ENCODE measurements at places on chromosomes 7 and 10. TPM values are rescaled to one million over a fixed set of nuclear protein-coding genes. Genes with fewer than 3 reads are reported as not detected.

Gene GSTO2
- total RNA-seq, result 4.1 TPM

Gene PDE1C
- 5.4 TPM for total RNA-seq

Gene SEMA3D
- 8.0 TPM for total RNA-seq

Gene CFAP43
- 1.8 TPM for total RNA-seq

Gene HELLS
- total RNA-seq, result 3.4 TPM

DNA sequence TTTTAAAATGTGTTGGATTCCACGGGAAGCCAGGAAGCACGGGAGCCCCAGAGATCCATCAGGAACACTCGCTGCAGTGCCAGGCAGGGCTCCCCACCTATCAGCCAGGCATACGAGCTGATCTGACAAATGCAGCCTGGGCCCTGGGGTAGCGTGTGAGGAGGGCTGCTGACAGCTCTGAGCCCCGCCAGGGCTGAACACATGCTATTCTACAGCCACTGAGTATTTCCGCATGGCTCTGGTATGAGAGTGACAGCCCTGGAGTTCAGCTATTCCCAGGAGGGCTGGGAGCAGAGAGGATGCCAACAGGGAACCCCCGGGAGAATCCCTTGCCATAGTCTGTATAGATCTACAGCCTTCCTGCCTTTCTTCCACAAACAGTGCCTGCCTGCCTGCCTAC lies 237.3 kb upstream of the ZMIZ1 start:
- no peaks in the 10 kb centered on the region for H3K27me3 ChIP-seq
- no peaks in the 10 kb centered on the region for H3K4me1 ChIP-seq
- no peak overlapping the region for H3K27ac ChIP-seq
- no peak for DNase-seq
- H3K4me3 ChIP-seq, result no peak overlapping the region

DNA sequence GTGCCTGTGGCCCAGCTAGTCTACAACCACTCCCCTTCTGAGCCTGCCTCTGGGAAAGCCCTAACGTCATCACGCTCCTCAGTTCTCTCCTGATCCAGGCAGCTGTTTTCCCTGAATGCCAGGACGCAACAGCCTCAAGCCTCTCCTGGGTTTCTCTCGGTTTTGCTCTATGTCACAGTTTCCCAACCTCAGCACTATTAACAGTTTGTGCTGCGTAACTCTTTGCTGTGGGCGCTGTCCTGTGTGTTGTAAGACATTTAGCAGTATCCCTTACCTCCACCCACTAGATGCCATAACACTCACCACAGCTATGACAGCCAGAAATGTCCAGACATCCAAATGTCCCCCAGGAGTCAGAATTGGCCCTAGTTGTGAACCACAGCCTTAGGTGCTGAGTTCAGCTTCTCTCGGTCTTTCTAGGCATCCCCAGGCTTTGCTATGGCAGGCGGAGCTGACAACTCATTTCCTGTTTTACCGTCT lies 226.3 kb upstream of the NPVF start:
- no peak overlapping the region for H3K4me3 ChIP-seq
- peak overlapping the region; percentile 16 for H3K27ac ChIP-seq
- H3K27me3 ChIP-seq, result no peaks in the 10 kb centered on the region
- peaks cover 36% of the 10 kb centered on the region for H3K4me1 ChIP-seq
- no peaks in the 10 kb centered on the region for H3K36me3 ChIP-seq
- DNase-seq, result peak; percentile 64

GRCh38 chr7:22386206-22386858 lies 29.4 kb upstream of the RAPGEF5 start:
- no peak for DNase-seq
- H3K4me1 ChIP-seq, result no peaks in the 10 kb centered on the region
- no peak overlapping the region for H3K4me3 ChIP-seq
- no peaks in the 10 kb centered on the region for H3K36me3 ChIP-seq
- no peak overlapping the region for H3K27ac ChIP-seq
- H3K27me3 ChIP-seq, result no peaks in the 10 kb centered on the region

DNA sequence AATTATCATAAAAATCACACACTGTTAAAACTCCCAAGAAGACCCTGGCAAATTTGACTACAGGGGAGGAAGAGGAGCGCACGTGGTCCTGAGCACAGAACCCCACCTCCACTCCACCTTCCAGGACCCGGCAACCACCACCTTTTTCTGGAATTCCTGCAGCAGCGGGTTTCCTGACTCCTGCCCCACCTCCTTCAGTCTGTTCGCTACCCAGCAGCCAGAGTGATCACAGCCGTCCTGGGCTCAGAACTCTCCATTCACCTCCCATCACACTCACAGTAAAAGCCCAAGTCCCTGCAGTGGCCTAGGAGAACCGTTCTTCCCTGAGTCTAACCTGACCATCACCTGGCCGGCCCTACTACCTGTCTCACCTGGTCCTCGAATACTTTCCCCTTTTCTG lies 107.4 kb upstream of the FAM204A start:
- no peak overlapping the region for H3K27ac ChIP-seq
- H3K27me3 ChIP-seq, result peaks cover 6% of the 10 kb centered on the region

DNA sequence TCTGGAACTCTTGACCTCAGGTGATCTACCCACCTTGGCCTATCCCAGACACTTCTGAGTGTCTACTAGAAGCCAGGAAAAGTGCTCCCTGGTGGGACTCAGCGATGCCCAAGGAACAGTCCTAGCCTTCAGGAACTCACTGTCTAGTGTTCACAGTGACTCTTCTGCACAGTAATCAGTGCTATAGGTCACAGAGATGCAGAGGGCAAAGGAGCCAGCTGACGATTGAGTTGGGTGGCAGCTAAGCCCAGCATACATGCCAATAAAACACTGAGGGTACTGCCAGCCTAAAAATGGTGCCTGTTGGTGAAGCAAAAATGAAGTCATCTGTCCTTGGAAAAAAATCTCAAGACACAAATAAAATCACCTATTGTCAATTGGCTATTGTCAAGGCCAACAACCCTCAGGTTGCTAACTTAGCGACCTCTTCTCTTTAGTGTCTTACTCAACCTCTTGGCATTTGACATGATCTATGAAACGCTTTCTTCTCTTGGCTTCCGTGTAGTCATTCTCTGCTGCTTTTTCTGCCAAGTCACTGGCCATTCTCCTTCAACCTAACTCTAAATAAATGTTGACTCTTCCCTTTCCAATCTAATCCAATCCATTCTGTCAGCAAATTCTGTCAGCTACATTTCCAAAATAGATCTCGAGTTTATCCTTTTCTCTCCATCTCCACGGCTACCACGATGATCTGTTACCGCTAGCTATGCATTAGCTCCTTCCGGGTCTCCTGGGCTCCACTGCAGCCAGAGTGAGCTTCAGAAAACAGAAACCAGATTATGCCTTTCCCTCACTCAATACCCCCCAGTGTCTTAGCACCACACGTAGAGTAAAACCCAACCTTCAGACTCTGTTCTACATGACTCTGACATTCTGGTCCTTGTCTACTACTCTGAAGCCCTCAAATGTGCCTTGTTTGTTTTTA lies 99.2 kb downstream of the ATXN7L1 start:
- no peak overlapping the region for H3K27ac ChIP-seq
- no peaks in the 10 kb centered on the region for H3K36me3 ChIP-seq
- no peak overlapping the region for H3K4me3 ChIP-seq
- peaks cover 21% of the 10 kb centered on the region for H3K4me1 ChIP-seq

DNA sequence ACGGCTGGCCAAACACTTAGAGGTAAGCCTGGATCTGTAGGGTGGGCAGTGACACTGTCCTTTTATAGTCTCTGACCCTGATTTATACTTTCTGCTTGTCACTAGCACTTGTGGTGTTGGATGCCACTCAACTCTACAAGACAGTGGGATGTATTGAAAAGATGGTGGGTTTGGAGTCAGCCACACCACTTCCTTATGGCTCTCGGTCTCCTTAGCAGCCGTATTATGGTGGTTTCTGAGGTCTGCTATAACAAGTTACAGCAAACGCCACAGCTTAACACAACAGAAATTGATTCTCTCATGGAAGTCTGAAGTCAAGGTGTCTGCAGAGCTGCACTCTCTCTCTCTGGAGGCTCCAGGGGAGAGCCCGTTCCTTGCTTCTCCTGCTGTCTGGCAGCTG lies 14.7 kb downstream of the ITIH2 start:
- H3K27me3 ChIP-seq, result no peaks in the 10 kb centered on the region
- H3K4me1 ChIP-seq, result no peaks in the 10 kb centered on the region
- H3K36me3 ChIP-seq, result no peaks in the 10 kb centered on the region
- no peak for DNase-seq

GRCh38 chr7:5595545-5596045 lies 172.0 kb upstream of the TNRC18 start:
- peak; percentile 42 for DNase-seq
- no peaks in the 10 kb centered on the region for H3K27me3 ChIP-seq
- no peak overlapping the region for H3K4me3 ChIP-seq
- peaks cover 47% of the 10 kb centered on the region for H3K4me1 ChIP-seq

DNA sequence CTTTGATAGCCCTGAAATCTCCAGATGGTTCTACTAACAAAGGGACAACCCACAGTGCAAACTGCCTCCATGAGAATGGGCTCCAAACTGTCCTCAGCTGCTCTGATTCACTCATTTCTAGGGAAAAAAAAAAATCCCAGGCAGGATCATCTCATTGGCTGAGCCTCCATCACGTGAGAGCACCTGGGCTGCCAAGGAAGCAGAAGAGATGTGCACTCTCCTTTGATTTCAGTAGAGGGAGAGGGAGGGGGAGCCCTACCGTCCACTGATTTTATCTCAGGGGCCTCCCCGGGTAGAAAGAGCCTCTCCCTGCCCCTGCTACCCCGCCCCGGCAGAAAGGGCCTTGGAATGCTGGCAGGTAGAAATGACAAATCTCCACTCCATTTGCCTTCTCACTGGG lies 725.4 kb downstream of the PHTF2 start:
- no peaks in the 10 kb centered on the region for H3K27me3 ChIP-seq
- no peaks in the 10 kb centered on the region for H3K4me1 ChIP-seq
- DNase-seq, result no peak
- H3K4me3 ChIP-seq, result no peak overlapping the region
- H3K36me3 ChIP-seq, result no peaks in the 10 kb centered on the region

DNA sequence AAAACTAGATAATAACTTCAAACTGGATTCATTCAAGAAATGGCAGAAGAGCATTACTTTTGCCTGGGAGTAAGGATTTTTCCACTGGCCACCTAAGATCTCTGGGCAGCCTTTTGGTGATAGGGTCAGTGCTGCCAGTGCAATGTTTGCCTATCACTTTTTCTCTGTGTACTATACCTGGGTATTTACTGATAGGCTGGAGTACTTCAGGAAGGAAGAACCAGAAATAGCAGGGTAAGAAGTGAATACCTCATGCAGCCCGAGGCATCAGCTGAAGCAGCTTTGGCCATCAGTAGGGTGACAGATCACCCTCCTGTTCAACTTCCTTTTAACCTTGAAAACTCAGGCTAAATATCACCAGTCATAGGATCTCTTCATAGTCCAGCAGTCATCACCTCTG lies 5.5 kb upstream of the PAPSS2 start:
- H3K27me3 ChIP-seq, result no peaks in the 10 kb centered on the region
- no peak for DNase-seq
- H3K4me3 ChIP-seq, result no peak overlapping the region
- H3K36me3 ChIP-seq, result no peaks in the 10 kb centered on the region
- H3K4me1 ChIP-seq, result peaks cover 21% of the 10 kb centered on the region

Measured in adrenal gland (tissue), 19 donors.